ENCODE measurements at places on chromosomes 13 and 19. TPM values are rescaled to one million over a fixed set of nuclear protein-coding genes. Genes with fewer than 3 reads are reported as not detected.

- no peak for DNase-seq
These were observed 8.5 kb upstream of the CEACAM5 start for GRCh38 chr19:41699968-41700323.

GRCh38 chr19:6343462-6343861, 10.1 kb upstream of the ACER1 start:
- DNase-seq = no peak

- no peak for DNase-seq
These were observed 12.6 kb downstream of the FSD1 start for GRCh38 chr19:4316956-4317355.

GRCh38 chr19:3880471-3881271, at the start of gene ATCAY:
Gene ATCAY, plus strand, starts transcription at chr19:3880685. Its CDS starts 5,083 bp downstream, at chr19:3885768.
- DNase-seq = no peak

- no peak for DNase-seq
These were observed 44.3 kb upstream of the N4BP2L1 start for GRCh38 chr13:32472194-32472621.

The PLPPR2 gene
- total RNA-seq = 4.2 TPM

The ATP12A gene
- total RNA-seq = not detected

The GNA15 gene
- total RNA-seq = 0.13 TPM

The ZFP82 gene
- 3.2 TPM for total RNA-seq

Data from dermis microvascular lymphatic vessel endothelial cell (primary cell).